Right lobe of liver (tissue), 6 donors: ENCODE measurements at places on chromosomes 3 and 15.

DNA sequence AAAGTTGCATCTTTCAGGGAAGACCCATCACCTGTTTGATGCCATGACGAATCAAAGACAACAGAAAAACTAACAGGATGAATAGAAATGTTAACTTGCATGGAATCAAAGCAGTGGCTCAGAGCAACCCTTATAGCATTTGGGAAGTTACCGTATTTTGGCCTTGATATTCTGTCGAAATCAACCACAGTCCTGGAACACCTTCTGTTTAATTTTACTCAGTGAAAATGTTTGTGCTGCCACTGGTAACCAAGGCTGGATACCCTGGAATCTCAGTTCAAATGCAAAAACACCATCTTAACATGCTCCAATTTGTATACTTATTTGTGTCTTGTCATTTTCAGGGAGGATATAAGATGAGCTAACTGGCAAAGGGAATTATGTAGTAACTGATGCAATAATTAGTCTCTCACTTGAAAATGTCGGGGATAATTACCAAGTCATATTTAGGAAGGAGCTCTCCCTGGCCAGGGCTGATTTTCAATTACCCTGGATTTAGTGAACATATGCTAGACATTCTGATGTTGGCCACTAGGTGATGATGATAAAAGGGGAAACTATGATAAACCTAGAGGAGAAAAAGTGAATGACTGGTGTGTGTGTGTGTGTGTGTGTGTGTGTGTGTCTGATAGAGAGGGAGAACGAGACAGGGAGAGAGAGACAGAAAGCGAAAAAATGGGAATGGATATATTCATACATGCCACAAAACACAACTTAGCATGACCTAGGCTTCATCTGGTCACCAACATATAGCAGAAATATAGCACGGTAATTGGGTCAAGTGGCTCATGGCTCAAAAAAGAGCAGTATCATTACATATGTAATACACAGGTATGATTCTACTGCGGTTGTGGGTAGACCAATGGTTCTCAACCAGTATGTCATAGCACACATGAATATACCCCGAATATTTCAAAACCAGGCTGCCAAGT is 19.0 kb upstream of the PRICKLE2 start:
- no peak for DNase-seq
- no peaks in the 10 kb centered on the region for H3K36me3 ChIP-seq
- H3K4me1 ChIP-seq: no peaks in the 10 kb centered on the region
- H3K27me3 ChIP-seq: no peaks in the 10 kb centered on the region
- H3K27ac ChIP-seq: no peak overlapping the region
- no peak overlapping the region for H3K4me3 ChIP-seq

DNA sequence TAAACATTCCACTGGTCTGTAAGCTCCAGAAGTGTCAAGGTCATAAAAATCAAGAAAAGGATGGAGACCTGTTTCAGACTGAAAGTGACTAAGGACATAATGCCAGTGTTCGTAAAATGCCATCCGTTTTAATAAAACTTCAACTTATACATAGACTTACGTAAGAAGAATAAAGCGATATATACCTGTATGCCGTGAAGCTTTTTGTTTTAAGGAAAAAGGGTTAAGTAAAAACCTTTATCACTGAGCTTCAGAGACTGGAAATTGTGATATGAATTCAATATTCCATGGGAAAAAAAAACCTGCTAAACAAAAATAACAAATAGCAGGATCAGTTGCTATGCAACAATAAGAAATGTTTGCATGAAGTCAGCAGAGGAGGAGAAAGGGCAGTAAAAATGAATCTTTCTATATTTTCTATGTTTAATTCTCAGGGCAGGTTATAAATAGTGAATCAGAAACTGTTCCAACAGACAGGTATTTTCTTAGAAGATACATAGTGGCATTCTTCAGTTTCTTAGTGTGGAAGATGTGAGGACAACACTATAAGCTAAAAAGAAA is 42.5 kb downstream of the CHSY1 start:
- no peaks in the 10 kb centered on the region for H3K36me3 ChIP-seq
- no peak overlapping the region for H3K4me3 ChIP-seq
- H3K27ac ChIP-seq: no peak overlapping the region
- DNase-seq: no peak
- H3K27me3 ChIP-seq: no peaks in the 10 kb centered on the region

DNA sequence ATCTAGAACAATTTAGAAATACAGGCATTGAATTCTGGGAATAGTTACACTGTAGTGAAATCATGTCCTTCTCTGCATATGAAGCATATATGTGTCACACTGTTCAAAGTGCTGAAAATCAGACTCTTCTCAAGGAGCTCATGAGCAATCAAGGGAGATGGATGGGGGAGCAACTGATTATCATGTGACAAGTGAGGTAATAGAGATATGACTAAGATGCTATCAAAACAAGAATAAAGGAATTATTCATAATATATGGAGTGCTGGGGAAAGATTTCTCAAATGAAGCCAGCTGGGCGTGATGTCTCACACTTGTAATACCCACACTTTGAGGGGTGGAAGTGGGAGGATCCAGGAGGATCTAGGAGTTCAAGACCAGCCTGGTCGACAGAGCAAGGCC is 74.9 kb upstream of the CHRNB4 start:
- H3K4me1 ChIP-seq: no peaks in the 10 kb centered on the region
- no peak overlapping the region for H3K4me3 ChIP-seq
- no peak for DNase-seq

DNA sequence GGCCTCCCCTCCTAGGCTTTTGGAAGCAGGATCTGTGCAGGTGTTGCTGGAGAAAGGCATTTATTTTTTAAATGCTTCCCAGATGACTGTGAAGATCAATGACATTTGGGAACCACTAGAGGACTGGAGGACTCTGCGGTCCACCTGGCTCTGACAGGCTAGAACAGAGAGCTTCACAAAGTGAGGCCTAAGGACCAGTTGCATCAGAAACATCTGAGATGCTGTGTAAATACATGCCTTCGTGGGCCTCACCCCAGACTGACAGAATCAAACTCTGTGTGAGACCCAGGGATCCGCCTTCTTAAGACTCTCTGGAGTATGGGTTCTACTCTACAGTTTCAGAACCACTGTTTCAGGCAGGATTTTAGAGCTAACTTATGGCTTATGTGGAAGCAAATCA is 105.0 kb upstream of the ICE2 start:
- H3K27ac ChIP-seq: no peak overlapping the region
- no peaks in the 10 kb centered on the region for H3K36me3 ChIP-seq
- H3K4me3 ChIP-seq: no peak overlapping the region
- no peaks in the 10 kb centered on the region for H3K4me1 ChIP-seq
- no peaks in the 10 kb centered on the region for H3K27me3 ChIP-seq

- H3K27me3 ChIP-seq: no peaks in the 10 kb centered on the region
- H3K27ac ChIP-seq: peak overlapping the region; percentile 18
- no peaks in the 10 kb centered on the region for H3K36me3 ChIP-seq
Measured at GRCh38 chr3:114213627-114214541, 23.5 kb downstream of the ZNF80 start.

- no peak overlapping the region for H3K4me3 ChIP-seq
- DNase-seq: no peak
- no peaks in the 10 kb centered on the region for H3K4me1 ChIP-seq
- H3K27me3 ChIP-seq: no peaks in the 10 kb centered on the region
Measured at GRCh38 chr3:57855281-57855680, 99.2 kb downstream of the SLMAP start.

DNA sequence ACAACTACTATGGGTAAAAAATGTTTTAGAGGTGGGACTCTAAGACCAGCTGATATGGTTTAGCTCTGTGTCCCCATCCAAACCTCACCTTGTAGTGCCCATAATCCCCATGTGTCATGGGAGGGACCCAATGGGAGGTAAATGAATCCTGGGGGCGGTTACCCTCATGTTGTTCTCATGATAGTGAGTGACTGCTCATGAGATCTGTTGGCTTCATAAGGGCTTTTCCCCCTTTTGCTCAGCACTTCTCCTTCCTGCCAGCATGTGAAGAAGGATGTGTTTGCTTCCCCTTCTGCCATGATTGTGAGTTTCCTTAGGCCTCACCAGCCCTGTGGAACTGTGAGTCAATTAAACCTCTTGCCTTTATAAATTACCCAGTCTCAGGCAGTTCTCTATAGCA is 45.7 kb downstream of the FAM98B start:
- H3K36me3 ChIP-seq: no peaks in the 10 kb centered on the region
- no peak for DNase-seq
- no peaks in the 10 kb centered on the region for H3K4me1 ChIP-seq
- H3K27me3 ChIP-seq: no peaks in the 10 kb centered on the region

DNA sequence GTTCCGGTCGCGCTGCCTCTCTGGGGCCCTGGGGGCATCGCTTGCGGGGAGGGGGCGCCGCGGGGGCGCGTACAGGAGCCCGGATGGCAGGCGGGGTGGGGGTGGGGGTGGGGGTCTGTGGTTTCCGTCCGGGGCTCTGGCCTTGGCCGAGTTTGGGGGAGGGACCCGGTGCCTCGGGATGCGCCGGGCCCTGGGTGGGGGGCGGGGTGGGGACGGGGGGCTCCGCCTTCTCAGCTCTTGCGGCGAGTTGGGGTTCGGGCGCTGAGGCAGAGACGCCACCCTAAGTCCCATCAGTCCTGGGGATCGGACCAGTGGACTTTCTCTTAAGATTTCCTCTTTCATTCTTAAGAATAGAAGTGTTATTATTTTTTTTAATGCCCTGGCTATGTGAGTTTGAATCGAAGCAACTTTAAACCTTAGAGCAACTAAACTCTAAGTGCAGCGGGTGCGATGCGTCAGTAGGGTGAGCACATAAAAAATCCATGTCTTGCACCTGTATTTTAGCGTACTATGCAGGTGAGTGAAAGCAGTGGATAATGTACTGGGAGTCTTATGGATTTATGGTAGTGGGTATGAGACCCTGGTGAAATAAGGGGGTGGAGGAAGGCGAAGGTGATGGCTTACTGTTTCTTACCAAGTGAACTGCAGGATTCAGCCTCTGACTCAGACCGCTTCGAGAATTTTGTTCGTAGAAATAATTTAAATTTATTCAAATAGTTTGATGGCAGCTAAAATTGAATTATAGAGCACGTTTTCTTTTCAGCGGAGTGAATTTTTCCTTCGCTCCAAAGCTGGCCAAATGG is 762 bp downstream of the CTNNB1 start:
- H3K27ac ChIP-seq: peak overlapping the region; percentile 93
- no peaks in the 10 kb centered on the region for H3K27me3 ChIP-seq

DNA sequence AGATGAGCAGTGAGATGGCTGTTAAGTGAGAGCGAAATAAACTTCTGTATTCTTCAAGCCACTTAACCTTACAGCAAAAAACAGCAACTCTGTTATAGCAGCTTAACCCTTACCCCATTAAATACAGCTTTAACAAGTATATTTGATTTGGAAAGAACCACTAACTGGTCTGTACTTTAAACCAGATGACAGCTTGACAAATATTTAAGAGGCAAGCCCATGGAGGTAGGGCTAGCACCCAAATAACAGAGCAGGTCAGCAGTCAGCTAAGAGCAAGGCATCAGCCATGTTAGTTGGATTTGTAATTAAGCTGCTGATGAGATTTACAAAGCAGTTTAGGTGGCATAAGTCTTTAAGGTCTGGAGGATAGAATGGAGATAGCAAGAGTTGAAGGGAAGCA is 3.5 kb downstream of the LZTFL1 start:
- no peak overlapping the region for H3K4me3 ChIP-seq
- H3K27me3 ChIP-seq: no peaks in the 10 kb centered on the region
- H3K27ac ChIP-seq: no peak overlapping the region
- no peak for DNase-seq
- H3K36me3 ChIP-seq: peaks cover 13% of the 10 kb centered on the region
- H3K4me1 ChIP-seq: peaks cover 22% of the 10 kb centered on the region
